ENCODE measurements at places on chromosomes 3 and 15. TPM values are rescaled to one million over a fixed set of nuclear protein-coding genes. Genes with fewer than 3 reads are reported as not detected.

- peaks cover 3% of the 10 kb centered on the region for H3K4me1 ChIP-seq
- H3K27ac ChIP-seq = no peak overlapping the region
- DNase-seq = no peak
- H3K4me3 ChIP-seq = no peak overlapping the region
Measured at GRCh38 chr15:48596841-48597240, 48.7 kb downstream of the FBN1 start.

GRCh38 chr3:190696777-190697501, 165.6 kb downstream of the GMNC start:
- H3K4me1 ChIP-seq = no peaks in the 10 kb centered on the region
- H3K27me3 ChIP-seq = peaks cover 16% of the 10 kb centered on the region
- no peak overlapping the region for H3K27ac ChIP-seq
- no peak overlapping the region for H3K4me3 ChIP-seq

DNA sequence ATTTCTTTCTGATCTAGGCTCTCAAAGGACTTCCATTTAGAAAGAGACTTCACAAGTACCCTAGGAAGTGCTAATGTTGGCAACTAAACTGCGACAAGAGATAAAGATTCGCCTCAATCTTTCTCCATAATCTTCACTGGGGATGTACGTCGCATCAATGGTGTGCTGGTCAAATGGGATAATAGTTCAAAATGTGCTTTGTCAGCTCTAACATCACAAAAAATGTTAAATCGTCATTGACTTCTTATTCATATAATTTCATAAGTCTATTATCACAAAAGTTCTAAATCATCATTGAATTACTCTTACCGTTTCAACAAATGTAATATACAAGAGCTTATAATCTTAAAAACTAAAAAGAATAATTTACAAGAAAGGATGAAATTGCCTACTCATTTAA, 727.7 kb downstream of the ROBO1 start:
- no peak overlapping the region for H3K4me3 ChIP-seq
- no peaks in the 10 kb centered on the region for H3K27me3 ChIP-seq
- no peaks in the 10 kb centered on the region for H3K4me1 ChIP-seq
- no peak for DNase-seq

- H3K36me3 ChIP-seq = no peaks in the 10 kb centered on the region
- no peaks in the 10 kb centered on the region for H3K27me3 ChIP-seq
- peaks cover 8% of the 10 kb centered on the region for H3K4me1 ChIP-seq
Measured at GRCh38 chr3:100001526-100002270, 112.6 kb downstream of the FILIP1L start.

- peaks cover 51% of the 10 kb centered on the region for H3K36me3 ChIP-seq
- no peaks in the 10 kb centered on the region for H3K27me3 ChIP-seq
- peaks cover 83% of the 10 kb centered on the region for H3K4me1 ChIP-seq
- H3K4me3 ChIP-seq = no peak overlapping the region
- DNase-seq = no peak
Measured at GRCh38 chr15:101189409-101190091, 62.3 kb downstream of the CHSY1 start.

- H3K36me3 ChIP-seq = no peaks in the 10 kb centered on the region
- no peaks in the 10 kb centered on the region for H3K27me3 ChIP-seq
- H3K27ac ChIP-seq = no peak overlapping the region
- no peak for DNase-seq
Measured at GRCh38 chr3:128278130-128278529, 124.8 kb downstream of the EEFSEC start.

- H3K27ac ChIP-seq = no peak overlapping the region
- no peaks in the 10 kb centered on the region for H3K36me3 ChIP-seq
- no peak overlapping the region for H3K4me3 ChIP-seq
- no peaks in the 10 kb centered on the region for H3K27me3 ChIP-seq
- H3K4me1 ChIP-seq = peaks cover 33% of the 10 kb centered on the region
- no peak for DNase-seq
Measured at GRCh38 chr3:195096484-195097330, 174.3 kb downstream of the XXYLT1 start.

The TP63 gene
- total RNA-seq = not detected

The UROC1 gene
- total RNA-seq = not detected

The FOXB1 gene
- 0.50 TPM for total RNA-seq

The ALDH1A2 gene
- total RNA-seq = not detected
